ENCODE measurements at places on chromosomes 6 and 20.

- DNase-seq = no peak
Measured at GRCh38 chr6:5871296-5871695, 135.4 kb downstream of the NRN1 start.

DNA sequence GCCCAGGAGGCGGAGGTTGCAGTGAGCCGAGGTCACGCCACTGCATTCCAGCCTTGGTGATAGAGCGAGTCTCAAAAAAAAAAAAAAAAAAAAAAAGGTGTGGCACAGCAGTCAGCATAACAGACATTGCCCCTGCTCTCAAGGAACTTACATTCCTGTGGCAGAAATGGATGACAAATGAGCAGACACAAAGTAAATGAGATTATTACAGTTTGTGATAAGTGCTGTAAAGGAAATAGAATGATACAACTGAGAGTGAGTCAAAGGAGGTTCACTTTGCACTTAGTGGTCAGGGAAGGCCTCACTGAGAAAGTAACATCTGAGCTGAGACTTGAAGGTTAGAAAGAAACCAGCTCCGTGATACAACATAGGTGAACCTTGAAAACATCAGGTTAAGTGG is 36.4 kb downstream of the CEP250 start:
- no peak for DNase-seq

GRCh38 chr6:39430446-39430845 is 107.9 kb upstream of the KCNK16 start:
- DNase-seq = no peak

- no peak for DNase-seq
Measured at GRCh38 chr6:108685970-108686369, 125.3 kb downstream of the FOXO3 start.

DNA sequence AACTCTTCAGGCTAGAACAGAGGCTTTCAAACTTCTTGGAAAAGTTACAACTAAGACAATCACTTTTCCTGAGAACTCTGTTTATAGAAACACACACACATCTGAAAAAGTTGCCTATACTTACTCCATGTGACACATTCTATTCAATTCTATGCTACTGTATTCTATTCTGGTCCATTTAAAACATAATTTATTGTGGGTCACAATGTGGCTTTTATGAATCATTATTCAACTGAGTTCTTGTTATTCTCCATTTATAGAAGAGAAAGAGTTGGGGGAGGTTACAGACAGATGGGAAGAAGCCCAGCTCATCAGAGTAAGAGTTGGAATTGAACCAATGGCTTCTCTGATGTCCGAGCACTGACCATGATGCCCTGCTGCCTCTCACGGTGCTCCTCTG is 21.6 kb upstream of the BCAS1 start:
- no peak for DNase-seq

DNA sequence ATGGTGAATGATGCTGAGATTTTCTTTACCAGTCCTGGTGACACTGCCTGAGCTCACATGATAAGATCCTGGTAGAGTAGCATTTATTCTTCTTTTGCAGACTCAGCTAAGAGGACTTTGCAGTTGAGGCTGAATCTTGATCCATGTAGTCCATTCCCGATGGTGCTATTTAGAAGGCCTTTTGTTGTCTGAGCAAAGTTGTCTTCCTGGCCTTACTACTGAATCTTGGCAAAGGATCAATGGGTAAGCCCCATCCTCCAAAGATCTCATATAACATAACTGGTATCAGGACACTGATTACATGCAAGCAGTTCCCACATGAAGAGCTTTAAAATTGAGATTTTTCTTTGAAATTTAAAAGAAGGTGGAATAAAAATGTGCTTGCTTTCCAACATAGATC is 291.6 kb downstream of the SOX4 start:
- no peak for DNase-seq

- no peak for DNase-seq
Measured at GRCh38 chr20:60107621-60108390, 149.6 kb downstream of the CDH26 start.

GRCh38 chr6:70841112-70841511 is 115.7 kb downstream of the B3GAT2 start:
- no peak for DNase-seq

- DNase-seq = no peak
Measured at GRCh38 chr6:13445005-13445743, 42.2 kb downstream of the GFOD1 start.

GRCh38 chr6:138576313-138576712 is 77.0 kb upstream of the NHSL1 start:
- DNase-seq = no peak

- no peak for DNase-seq
Measured at GRCh38 chr6:70797625-70798024, 129.9 kb downstream of the SMAP1 start.

DNA sequence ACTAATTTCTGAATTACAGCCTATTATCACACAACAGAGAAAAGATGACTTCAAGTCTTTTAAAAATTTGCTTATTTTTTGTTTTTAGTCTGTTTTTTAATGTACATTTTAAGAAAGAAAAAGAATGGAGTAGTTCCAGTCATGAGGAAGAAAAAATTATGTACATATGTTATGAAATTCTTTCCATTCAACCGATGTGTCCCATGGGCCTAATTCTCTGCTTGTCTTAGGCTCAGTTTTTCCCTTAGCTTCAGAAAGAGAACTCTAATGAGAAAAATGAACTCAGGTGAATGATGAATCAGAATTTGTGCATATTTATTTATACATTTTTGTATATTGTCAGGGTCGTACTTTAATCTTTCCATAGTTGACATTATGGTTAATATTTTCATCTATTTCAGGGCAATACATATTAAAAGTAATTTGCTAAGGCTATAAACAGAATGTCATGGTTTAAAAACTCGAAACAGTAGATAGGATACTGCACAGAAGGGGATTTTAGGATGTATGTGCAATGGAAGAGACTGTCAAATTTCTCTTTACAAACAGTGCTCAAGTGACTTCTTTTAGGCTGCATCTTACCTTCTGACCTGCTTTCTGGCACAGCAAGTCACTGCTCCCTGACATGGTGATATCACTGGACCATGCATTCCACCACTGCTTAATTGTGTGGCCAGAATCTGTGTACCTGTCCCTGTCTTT is 153.1 kb downstream of the EPHA7 start:
- no peak for DNase-seq

DNA sequence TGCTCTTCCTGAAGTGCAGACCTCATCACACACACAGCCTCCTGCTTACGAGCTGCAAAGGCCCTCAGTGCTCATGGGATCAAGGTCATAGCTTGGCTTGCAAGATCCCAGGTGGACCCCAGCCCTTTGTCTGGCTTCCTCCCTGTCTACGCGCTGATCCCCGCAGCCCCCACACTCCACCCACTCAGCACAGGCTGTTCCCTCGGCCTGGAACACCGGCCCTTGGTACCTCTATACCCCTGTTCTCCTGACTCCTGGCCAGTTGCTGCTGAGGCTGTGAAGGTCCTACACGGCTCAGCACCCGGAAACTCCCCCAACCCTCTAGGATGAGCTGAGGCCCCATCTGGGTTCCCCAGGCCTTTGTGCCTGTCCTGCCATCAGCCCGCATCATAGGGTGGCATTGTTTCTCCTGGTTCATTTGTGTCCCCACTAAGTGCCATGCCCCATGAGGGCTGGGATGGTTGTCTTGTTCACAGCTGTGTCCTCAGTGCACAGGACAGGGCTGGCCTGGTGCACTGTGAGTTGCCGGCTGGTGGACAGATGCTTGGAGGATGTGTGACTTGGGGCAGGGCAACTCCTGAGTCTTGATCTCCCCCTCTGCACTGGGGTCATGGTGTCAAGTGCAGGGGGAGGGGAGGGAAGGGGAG is 57.0 kb downstream of the ADNP start:
- no peak for DNase-seq

GRCh38 chr6:3918469-3918868 is 69.3 kb downstream of the FAM50B start:
- DNase-seq = no peak

DNA sequence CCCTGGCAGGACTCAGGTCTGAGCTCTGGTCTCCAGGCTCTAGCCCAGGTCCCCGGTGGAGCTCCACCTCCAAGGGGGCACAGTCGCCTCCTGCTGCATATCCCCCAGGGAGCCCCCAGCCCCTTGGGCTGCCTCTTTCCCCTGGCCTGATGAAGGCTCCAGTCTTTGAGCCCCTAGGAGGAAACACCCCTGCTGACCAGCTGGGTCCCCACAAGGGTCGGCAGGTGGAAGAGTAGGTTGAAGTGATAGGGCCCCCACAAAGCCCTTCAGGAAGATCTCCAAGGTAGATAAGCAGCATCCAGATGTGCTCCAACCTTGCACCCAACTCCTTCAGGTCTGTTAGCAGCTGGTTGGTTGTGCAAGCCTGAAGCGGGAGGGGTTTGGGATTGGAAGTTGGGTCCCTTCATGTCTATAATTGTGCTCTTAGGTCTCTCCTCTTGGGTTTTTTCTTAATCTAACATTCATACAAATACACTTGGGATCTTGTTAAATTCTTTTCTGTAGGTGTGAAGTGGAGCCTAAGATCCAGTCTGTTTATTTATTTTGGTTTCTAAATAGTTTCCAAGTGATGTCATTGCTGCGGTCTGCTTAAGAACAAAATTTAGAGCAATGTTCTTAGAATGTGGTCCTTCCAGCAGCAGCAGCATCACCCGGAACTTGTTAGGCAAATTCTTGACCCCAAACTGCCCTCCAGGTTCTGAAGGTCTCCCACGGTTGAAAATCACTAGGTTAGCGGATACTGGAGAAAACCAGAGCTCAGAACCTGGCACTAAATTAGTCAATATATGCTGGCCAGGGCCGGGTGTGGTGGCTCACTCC is 5.1 kb downstream of the UBE2C start:
- no peak for DNase-seq

DNA sequence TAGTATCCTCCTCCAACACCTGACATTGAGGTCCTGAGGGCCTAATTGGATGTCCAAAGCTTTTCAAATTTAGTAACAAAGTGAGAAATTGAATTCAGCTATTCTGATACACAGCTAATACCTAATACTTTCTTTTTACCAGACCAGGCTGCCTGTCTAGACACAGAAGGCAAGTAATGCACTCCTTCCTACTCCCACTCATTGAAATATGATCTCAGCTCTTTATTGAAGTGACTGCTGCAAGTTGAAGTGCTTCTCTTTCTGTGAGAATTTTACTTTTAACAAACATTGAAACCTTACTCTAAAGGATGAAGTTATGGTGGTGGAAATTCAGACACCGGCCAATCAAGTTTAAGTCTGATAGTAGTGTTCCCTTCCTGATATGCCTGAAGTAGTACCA is 90.8 kb upstream of the OGFRL1 start:
- no peak for DNase-seq

GRCh38 chr6:106495014-106495413 is 134.3 kb downstream of the RTN4IP1 start:
- no peak for DNase-seq

GRCh38 chr6:148557796-148558321 is 189.0 kb upstream of the UST start:
- no peak for DNase-seq

- no peak for DNase-seq
Measured at GRCh38 chr6:170089963-170090362, 200.9 kb downstream of the DLL1 start.

GRCh38 chr20:37277253-37277593 is 12.2 kb upstream of the MANBAL start:
- DNase-seq = no peak

- no peak for DNase-seq
Measured at GRCh38 chr20:711576-711975, 36.0 kb upstream of the SCRT2 start.

DNA sequence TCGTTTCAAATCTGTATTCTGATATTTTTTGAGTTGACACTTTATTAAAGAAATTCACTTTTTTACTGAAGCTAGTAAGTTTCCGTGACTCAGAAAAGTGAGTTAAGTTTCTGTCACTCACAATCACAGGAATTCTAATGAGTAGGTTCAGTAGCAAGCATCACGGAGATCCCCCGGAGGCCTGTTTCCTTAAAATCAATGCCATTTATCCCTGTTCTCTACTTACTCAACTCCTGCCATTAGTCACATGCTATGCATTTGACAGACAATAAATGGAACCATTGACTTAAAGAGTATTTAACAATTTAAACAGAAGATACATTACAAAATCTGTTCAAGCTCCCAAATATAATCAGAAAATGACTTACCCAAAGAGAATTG is 9.1 kb downstream of the SLC18B1 start:
- DNase-seq = no peak

- no peak for DNase-seq
Measured at GRCh38 chr6:117818449-117818848, 88.6 kb upstream of the SLC35F1 start.

DNA sequence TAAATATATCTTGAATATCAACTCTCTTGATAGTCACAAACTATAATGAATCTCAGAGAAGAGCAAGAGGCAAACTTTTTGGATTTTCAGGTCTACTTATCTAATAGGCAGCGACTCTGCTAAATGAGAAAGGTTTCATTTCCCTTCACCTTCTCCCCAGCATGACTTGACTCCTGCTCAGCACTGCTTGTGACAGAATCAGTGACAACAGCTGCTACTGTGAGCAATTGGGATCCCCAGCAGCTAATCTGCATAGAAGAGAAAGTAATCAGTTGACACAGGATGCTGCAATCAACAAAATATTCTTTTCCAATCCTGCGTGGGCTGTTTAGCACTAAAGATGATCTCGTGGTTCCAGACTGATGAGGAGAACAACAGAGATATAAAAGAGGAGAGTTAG is 205.5 kb downstream of the MMUT start:
- DNase-seq = no peak

GRCh38 chr6:17650656-17651309 is 50.7 kb downstream of the FAM8A1 start:
- no peak for DNase-seq

GRCh38 chr20:35284267-35284991 is at the start of gene EIF6:
EIF6 (minus strand) TSS chr20:35284772; CDS start chr20:35284487, 285 bp downstream.
- peak; percentile 62 for DNase-seq

GRCh38 chr20:63377256-63377941 is 16.2 kb upstream of the CHRNA4 start:
- DNase-seq = no peak

DNA sequence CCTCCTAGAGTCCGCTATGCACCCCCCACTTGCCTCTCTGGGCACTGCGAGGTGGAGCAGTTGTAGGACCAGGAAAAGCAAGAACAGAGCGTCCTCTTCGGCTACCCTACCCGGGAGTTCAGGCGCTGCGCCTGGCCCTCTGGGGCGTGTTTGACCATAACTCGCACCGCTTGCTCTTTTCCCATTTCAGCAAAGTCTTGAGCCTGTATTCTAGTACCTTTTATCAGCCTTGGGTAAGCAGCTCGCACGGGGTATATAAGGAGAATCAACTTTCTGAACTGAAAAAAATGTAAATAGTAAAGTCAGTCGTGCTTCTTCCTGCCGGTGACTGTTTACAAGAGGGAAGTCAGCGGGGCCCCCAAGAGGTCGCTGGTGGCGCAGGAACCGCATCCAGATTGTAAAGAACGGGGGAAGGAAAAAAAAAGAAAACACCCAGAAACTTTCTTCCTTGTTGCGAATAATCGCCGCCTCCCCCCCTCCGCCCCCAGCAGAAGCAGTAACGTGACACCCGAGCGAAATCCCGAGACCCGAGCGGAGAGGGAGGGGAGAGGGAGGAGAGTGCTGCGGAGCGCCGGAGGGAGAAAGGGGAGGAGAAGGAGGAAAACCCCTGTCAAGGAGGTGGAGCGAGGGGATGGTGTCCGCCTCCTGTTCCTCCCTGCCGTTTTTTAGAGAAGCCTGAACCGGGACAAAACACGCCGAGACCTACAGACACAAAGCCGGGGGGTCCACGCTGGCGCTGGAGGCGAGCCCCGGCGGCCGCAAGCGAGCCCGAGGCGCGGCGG is at the start of gene UST:
Gene UST, plus strand, starts transcription at position 668 of the 782 bp plus-strand sequence. CDS start 401 bp downstream, outside the sequence.
- DNase-seq = peak; percentile 48

- no peak for DNase-seq
Measured at GRCh38 chr6:13666194-13667105, 45.2 kb downstream of the RANBP9 start.

Data from stimulated activated CD8-positive, alpha-beta memory T cell treated with anti-CD3 and anti-CD28 coated beads, Interleukin-7, amount 100 ng/mL, for 4 hours (primary cell).